Activated CD4-positive, alpha-beta memory T cell treated with anti-CD3 and anti-CD28 coated beads for 36 hours (primary cell): ENCODE measurements at places on chromosomes 12 and 14.

DNA sequence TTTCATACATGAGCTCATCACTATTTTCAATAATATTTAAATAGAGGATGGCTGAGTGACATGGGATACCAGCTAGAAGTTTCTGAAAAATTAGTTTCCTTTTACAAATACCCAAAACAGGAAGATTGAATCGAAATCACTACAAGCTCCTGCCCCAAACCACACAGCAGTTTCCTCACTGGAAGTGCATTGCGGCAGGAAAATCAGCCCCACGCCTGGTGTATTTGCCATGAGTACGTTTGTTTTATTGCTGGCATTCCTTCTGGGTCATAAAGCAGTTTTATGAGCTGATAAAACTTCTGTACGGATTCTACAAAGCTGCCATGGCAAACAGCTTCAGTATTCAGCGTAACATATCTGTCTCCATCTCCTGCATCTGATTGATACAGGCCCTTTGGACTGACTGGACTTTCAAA is 23.7 kb downstream of the CDC42BPB start:
- no peak for DNase-seq

DNA sequence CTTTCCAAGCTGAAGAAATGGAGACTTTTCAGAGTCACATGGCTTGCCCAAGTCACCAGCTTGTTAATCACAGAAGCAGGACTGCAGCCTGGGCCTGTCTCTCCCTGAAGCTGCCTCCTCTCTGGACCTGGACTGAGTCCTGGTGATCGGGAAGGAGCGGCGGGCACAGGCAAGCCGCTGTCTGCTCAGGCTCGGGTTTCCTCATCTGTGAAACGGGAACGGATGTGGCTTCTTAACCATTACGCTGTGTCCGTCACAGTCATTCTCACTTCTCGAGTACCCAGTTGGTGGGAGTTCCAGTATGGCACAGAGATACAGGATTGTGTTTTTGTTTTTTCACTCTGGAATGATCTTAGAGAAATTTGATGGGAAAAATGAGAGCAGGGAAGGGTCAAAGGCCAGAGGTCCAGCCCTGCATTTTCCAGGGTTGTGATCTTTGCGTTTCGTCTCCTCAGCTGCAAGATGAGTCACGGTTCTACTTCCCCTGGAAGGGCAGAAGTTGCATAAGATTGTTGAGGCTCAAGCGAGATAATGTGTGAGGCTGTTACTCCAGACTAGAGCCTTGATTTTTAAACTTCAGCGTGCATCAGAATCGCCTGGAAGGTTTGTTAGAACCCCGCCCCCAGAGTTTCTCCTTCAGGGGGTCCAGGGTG is 7.6 kb upstream of the LRTM2 start:
- DNase-seq: no peak

GRCh38 chr12:111773801-111774551 is 7.2 kb downstream of the ALDH2 start:
- DNase-seq: no peak

DNA sequence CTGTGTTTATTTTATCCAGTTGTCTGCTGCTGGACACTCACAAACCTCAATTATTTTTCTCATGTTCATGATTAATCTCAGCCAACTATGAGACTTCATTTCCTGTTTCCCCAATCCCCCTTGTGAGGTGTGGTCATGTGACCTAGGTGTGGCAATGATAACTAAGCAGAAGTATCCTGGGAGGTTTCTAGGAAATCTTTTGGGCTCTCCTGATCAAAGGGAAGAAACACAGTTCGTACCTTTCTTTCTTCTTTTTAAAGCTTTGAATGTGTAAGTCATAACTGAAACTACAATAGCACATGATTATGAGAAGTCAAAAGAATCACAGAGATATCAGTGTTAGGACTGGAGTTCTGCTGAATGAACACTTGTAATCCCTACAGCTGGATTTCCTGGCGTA is 34.4 kb upstream of the MANSC4 start:
- DNase-seq: no peak

DNA sequence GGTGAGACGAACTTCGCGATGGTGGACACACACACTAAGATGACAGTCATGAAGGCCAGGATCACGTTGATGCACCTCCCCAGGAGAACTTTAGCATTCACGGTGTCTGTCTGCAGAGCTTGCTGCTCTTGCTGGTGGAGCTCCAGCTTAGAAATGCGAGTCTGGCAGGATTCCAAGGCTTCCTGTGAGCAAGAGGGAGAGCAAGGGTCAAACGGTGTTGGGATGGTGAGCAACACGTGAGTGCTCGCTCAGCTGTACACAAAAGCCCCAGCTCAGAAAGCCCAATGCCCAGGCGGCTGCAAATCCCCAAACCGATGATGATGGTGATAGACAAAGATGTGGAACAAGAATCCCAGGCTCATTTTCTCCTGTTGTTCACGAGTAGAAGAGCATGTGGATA is 78.8 kb downstream of the TMCC3 start:
- DNase-seq: no peak

- no peak for DNase-seq
These were observed 320.6 kb downstream of the RAD51B start for GRCh38 chr14:68140076-68140741.

DNA sequence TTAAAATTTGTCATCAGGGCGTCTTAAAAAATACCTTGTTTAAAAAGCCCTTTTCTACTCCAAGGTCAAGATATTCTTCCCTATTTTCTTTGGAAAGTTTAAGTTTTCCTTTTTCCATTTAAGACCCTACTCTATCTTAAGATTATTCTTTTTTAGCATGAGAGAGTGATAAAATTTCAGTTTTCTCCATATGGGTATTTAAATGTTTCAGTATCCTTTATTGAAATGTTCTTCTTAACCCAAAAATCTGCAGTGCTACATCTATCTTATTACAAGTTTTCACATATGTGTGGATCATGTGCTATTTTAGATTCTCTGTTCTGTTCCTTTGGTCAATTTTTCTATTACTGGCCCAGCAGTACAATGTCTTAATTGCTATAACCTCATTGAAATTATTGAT is 202.2 kb downstream of the TTC6 start:
- DNase-seq: no peak

DNA sequence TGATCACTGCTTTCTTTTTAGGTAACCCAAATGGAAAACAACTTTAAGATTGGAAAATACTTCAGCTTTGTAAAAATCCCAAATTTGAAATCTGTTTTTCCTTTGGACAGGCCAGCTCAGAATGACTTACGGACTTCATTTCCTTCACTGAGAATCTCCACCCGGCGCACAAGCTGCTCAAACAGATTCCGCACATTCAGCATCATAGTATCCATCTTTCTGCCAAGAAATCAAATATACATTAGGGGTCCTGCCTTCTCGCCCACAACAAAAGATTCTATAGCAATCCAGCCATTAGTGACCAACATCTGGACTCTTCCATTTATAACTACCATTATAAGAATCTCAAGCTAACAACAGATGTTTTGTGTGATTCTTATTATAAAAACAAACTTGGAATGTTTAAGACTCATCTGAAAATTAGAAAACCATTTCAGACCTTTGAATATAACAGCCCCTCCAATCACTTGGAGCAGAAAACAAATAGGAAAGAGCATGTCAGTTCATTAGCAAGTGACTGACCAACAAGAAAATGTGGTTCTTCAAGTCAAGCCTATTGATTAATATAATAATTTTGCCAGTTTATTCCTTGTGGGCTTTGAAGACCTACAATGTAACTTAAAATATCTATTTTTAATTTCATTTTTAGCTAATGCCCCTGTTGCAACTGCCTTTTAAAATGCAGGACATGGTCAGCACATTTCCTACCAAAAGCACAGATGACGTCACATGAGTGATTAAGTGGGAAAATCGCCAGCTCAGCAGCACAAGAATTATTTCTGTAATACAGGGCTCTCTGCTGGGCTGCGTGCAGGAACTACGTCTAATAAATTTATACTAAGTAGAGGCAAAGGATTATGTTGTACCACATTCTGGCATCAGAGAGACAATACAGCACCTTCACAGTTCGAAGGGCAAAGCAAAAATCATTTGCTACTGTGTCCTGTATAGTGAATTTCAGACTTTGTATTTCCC is 8.5 kb downstream of the RACGAP1 start:
- DNase-seq: no peak

DNA sequence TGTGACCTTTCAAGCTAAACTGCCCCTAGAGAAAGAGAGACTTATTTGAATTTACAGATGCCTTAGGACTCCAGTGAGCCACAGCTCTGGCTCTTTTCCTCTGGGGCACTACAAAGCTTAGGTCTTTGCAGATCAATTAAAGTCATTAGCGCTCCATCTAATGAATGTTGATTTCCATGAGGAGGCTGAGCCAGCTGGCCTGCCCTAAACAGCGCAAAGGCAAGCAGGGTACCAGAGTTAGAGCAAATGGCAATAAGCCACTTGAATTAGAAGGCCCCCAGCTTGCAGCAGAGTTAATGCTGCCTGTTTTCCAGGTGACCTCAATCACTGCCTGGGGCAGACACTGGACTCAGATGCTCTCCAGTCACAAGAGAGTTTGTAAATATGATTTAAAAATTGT is 695.3 kb downstream of the DIO2 start:
- DNase-seq: no peak

- no peak for DNase-seq
These were observed 126.6 kb downstream of the PRMT8 start for GRCh38 chr12:3617565-3617964.
